Activated T-cell treated with anti-CD3 and anti-CD28 coated beads, Interleukin-2, amount 50 U/mL, for 72 hours (primary cell): ENCODE measurements at places on chromosomes 7 and 10.

DNA sequence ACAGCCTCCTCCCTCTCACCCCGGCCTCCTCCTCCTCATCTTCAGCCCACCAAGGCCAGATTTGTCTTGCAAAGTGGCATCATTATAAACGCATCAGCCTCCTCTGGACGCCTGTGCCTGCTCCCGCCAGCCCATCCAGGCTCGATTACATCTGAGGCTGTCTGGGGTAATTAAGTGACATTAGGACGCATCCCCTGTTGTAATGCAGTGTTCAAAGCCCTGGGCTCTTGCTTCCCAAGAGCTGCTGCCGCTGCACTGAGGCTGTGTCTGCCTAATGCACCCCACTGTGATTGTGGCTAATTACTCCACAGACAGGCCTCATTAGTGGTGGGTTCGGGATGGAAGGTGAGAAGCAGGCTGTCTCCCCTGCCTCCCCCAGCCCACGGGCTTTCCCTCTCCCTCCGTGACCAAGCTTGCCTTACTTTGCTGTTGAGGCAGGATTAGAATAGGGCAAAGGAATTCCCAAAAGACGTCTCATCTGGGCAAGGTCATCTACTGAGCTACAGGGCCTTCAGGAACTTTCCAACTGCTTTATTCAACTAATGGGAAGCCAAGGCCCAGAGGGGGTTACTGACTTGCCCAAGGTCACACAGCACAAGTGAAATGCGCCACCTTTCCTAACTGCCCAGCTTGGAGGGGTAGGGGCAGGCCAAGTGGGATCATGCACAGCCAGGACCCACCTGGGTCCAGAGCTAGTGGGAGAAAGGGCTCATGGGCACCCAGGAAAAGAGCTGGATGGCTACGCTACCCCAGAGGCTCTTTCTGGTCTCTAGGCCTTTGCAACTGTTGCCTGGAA, 66.2 kb upstream of the PCBD1 start:
- DNase-seq = no peak

GRCh38 chr10:92119340-92119739, 171.5 kb downstream of the CPEB3 start:
- no peak for DNase-seq

DNA sequence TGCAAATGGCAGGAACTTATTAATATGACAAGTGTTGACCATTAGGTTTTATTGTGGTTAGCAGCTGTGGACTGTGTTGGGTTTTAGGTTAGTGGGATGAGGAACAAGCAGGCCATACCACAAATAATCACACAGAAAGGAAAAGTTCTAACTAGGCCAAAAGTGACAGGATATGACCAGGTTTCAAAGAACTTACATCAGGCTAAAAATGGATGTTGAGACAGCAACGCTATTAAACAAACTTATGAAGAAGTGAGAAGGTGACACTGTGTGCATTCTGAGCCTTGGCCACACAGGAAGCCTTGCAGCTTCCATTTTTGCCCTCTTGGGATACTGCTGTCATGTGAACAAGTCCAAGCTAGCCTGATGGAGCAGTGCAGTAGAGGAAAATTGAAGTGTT, 568.8 kb downstream of the HTR7 start:
- DNase-seq = no peak

DNA sequence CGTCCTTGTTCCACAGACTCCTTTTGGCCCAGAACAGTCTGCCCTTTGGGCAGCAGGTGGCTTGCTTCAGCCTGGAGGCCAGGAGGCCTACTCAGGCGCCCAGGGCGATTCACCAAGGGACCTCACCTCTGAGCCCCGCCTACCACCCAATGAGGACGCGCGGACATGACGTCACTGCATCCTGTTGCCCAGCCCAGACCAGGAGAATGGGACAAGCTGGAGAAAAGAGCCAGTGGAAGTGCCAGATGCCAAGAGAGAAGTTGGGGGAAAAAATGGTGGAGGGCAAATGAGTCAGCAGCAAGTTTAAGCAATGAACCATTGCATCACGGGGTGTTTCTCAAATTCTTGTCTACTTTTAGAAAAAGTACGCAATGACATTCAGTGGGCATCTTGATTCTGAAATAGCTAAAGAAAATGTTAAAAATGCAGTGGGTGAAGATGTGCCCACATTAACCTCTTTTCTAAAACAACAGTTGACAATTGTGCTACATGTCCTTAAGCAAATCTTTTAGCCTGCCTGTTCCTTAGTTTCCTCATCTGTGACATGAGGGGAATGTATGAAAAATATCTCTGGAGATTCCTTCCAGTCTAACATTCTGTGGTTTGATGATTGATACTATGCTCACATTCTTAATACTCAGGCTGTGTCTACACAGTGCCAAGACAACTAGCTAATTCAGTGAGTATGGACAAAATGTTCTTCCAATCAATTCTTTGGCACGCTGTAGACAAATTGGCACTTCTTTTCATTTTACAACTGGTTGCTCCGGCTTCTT, 23.9 kb upstream of the LEP start:
- DNase-seq = no peak

DNA sequence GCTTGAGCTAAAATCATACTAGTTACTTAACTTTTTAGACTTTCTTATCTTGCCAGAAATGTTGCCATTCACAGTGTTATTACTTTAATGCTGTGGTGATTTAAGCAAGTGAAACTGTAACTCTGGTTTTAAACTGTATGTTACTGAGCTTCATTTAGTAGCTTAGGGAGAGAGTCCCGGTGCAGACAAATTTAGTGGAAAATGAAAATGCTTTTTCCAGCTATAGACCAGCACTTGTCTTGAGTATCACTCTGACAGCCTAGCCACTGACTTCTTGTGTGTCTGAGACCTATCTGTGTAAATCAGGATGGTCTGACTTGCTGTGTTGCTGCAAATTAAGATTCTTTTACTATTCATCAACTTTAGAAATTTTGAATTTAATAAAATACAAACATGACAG, 200.8 kb downstream of the CACNB2 start:
- DNase-seq = no peak

DNA sequence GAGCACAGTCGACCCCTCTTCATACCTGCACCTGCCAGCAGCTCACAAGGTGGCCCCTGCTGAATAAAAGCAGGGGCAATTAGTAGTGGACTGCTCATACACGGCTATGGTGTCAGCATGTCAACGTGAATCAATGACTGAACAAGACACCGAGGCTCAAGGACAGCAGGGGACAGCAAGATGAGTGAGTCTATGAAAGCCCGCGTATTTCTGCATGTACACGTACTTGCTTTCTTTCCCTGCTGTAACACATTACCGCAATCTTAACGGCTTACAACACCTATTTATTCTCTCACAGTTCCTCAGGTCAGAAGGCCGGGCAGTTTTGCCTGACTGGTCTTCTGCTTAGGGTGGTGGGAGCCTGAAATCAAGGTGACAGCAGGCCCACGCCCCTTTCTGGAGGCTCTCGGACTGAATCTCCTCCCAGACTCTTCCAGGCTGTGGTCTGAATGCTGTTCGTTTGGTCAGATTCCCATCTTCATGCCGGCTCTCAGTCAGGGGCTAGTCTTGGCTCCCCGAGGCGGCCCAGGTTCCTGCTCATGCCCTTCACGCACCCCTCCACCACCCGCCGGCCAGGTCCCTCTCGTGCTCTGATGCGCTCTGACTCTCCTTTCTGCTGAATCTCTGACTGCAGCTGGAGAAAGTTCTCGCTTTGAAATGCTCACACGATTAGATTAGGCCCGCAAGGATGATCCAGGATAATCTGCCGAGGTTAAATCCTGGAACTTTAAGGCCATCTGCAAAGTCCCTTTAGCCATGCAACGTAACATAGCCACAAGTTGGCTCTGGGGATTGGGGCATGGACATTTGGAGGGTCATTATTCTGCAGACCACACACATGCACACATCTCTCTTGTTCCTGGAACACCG, 7.8 kb upstream of the PPP2R2D start:
- no peak for DNase-seq

GRCh38 chr10:102635377-102635776, 8.9 kb upstream of the TRIM8 start:
- DNase-seq = no peak
